ENCODE measurements at places on chromosomes 1 and 21.
A peak's percentile ranks its signal among the peaks of the same experiment; 100 is the strongest.

DNA sequence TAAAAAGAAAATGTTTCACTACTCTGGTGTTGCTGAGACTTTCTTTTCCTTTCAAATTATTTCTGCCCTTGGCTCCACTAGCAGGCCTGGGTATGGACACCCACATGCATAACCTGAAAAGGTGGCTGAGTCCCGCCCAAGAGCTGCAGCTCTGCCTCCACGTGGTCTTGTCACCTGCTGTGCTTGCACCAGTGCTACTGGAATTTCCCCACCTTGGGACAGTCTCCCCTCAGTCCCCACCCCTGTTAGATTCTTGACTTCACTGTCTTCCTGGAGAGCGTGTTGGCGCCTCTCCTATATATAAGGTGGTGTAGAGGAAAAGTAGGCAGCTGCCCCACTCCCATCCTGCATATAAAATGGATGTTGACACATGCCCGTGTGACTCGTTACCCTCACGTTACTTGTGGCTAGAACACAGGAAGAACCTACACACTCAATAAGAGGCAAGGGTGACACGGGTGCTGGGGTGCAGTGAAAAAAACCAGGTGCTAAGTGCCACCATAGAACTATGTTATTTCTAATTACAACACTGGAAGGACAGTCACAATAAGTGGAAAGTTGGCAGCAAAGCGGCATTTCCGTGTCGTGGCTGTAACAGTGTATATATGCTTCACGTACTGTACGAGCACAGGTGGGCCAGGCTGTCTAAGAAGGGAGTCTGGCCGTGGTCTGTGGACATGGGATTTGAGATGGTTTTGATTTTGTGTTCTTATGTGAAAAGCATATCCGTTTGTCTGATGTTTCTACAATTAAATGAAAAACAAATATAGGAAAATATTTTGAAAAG lies 61.0 kb downstream of the POFUT2 start:
- DNase-seq, result no peak

- DNase-seq, result no peak
Observed at GRCh38 chr1:237309595-237310118, 267.7 kb downstream of the RYR2 start.

DNA sequence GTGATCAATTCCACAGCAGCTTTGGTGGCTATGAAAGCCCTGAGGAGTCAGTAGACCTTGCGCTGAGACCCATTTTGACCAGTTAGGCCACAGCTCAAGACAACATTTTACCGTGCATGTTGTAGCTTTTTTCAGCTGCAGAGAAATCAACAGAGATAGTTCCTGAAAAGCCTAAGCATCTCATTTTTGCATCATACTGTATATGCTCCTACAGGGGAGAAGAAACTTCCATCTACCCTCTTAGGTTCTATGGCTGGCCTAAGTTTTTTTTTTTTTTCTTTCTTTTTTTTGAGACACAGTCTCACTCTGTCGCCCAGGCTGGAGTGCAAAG lies 24.8 kb upstream of the EYA3 start:
- no peak for DNase-seq

DNA sequence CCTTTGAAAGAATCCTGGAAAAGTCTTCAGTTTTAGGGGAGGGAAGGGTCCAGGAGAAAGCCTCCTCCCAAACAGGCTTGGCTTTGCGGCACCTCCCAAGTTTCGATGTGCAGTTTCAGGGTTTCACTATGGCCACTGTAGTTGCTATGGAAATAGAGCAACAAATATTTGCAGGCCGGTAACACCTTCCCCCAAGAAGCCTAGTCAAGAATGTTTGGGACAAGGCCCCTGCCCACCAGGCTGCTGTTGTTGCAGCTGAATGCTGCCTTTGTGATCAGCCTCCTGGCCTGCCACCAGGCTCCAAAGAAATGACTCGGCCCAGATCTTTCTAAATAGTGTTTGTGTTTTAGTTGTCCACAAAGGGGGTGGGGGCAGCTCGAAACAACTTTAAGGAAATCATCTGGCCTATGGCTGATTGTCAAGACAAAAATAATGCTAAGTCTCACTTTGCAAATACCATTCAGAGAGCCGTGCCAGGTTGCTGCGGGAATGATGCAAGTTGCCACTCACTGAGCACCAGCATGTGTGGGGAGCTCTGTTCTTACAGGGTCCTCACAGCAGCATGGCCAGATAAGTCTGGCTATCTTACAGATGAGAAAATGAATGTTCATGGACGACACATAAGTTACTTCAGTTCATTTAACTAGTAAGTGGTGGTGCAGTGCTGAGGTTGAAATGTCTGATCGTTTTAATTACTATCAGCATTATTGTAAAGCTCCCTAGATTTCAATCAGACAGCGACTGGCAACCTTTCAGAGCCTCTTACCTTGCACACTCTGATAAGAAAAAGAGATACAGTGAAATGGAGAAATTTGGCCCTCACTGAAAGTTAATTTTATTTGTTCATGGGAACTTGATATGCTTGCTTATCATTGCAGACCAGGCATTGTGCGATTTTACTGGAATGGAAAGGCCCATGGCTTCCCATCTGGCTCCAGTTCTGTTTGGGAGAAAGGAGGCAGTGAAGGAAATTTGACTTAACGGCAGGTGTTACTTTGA lies 91.2 kb upstream of the JUN start:
- peak; percentile 97 for DNase-seq

- no peak for DNase-seq
Observed at GRCh38 chr1:208141610-208142192, 102.5 kb downstream of the PLXNA2 start.

GRCh38 chr1:248622570-248623001 lies 12.3 kb downstream of the OR2T11 start:
- DNase-seq, result peak; percentile 15

GRCh38 chr1:197339106-197340060 lies 71.3 kb downstream of the CRB1 start:
- no peak for DNase-seq

GRCh38 chr1:4970532-4970931 lies 316.1 kb downstream of the AJAP1 start:
- DNase-seq, result no peak

GRCh38 chr1:41582851-41583657 lies 98.6 kb upstream of the EDN2 start:
- DNase-seq, result no peak

- no peak for DNase-seq
Observed at GRCh38 chr1:175364424-175365076, 172.0 kb upstream of the KIAA0040 start.

- DNase-seq, result no peak
Observed at GRCh38 chr21:36171336-36171735, 14.7 kb downstream of the DOP1B start.

DNA sequence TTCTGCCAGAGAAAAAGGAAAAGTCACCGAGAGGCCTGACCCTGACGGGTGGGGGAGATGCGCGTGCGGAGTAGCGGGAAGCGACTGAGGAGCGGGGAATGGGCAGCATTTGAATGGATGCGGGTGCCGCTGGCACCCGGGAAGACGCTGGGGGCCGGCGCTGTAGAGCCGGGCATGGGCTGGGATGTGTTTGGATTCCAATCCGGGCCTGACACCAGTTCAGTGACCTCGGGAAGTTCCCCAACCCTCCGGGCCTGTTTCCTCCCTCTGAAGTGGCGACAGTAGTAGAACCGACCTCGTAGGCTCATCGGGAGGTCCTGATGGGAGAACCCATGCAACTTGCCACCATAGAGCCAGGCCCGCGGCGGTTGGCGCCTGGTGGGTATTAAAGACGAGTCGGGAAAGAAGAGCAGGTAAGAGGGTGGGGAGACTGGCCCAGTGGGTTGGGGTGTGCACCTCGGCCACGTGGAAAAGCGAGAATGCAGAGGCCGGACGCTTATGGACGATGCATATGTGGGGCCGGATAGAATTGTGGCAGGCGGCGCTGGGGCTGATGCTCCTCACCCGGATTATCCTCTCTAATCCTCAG lies 642 bp upstream of the SLC16A1 start:
- DNase-seq, result no peak

DNA sequence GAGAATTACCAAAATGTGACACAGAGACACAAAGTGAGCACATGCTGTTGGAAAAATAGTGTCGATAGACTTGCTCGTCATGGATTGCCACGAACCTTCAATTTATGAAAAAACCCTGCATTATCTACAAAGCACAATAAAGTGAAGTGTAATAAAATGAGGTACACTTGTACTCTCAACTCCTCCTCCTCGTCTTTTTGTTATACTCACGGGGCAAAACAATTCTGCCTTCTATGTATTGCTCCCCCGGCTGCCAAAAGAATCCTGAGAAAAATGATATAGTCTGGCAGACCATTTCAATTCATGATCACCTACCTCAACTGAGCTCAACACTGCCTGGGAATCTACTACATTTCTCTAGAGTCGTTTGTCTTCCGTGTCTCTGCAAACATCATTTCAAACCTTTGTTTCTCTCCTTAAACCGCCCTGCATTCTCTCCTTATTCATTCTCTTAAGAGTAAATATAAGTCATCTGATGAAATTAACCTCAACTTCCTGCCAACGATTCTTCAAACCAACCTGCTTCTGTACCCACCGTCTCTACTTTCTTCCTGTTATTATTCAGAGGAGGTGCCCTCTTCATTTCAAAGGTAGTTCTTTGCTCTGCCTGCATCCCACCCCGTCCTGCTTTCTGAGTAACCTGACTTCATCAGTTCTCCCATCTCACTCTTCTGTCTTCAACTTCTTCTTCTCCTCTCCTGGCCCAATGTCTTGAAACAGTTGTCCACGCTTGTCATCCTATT lies 12.9 kb upstream of the IL19 start:
- DNase-seq, result no peak

- no peak for DNase-seq
Observed at GRCh38 chr1:17802164-17802563, 47.0 kb downstream of the ACTL8 start.

DNA sequence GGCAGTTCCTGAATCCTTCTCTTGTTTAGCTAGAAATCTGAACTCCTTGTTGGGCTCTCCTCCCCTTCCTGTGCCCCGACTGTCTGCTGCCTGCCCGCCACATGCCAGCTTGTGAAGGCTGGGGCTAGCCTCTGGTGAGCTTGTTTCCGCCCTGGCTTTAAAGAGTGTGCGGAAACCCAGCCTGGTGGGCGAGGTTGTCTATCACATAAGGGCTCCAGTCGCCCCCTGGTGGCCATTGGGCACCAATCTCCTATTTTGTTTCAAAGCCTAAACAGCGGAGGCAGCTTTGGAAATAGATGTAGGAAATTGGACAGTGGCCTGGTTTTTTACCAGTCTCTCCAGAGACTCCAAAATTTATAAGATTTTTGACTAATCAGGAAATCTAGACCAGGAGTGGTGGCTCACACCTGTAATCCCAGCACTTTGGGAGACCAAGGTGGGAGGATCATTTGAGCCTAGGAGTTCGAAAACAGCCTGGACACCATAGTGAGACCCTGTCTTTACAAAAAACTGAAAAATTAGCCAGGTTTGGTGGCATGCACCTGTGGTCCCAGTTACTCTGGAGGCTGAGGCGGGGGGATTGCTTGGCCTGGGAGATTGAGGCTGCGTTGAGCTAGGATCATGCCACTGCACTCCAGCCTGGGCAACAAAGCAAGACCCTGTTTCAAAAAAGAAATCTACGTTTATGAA lies 9.8 kb downstream of the ATP8B2 start:
- peak; percentile 62 for DNase-seq

- DNase-seq, result no peak
Observed at GRCh38 chr1:41345434-41346075, 15.7 kb upstream of the FOXO6 start.

DNA sequence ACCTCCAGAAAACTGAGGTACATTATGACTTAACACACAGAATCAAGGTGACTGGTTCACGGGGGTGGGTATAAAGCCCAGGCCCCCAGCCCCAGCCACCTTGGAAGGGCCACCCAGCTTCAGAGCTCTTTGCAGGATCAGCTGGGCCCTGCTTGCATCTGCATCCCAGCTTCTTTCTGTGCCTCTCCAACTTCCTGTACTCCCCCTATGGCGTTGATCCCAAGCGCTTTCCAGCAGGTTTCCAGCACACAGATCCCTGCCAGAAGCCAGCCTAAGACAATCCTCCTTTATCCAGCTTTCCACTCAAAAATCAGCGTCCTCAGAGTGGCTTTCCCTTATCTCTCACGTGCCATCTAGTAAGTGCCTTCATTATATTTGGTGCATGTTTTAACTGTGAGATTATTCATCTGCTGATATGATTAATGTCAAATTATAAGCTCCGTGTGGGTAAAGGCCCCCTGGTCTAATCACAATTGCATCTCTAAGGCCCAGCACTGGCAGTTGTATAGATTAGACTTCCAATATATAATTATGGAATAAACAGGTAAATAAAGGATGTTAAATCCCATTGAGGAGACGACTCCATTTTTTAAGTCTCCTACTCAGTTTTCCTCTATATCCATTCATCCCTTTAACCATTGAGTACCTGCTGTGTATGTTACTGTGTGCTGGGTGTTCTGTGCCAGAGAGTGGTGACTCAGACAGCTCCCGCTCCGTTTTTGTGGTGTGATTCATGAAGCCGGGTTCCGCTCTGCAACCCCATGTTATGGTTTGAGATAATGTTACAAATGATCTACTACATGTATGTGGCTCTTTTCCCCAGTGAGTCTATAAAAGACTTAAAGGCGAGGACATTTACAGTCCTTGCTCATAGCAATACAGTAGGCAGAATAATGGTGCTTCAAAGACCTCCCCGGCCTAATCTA lies 387.6 kb downstream of the PCP4 start:
- DNase-seq, result no peak

GRCh38 chr1:171794085-171794484 lies 12.6 kb downstream of the METTL13 start:
- no peak for DNase-seq

DNA sequence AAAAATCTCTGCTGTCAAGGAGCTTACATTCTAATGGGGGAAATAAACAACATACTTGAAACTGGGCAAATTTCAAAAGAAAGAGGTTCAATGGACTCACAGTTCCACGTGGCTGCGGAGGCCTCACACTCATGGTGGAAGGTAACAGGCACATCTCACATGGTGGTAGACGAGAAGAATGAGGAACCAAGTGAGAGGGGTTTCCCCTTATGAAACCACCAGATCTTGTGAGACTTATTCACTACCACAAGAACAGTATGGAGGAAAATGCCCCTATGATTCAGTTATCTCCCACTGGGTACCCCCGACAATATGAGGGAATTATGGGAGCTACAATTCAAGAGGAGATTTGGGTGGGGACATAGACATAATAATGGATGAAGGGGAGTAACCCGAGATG lies 226.4 kb downstream of the ZP4 start:
- DNase-seq, result no peak

GRCh38 chr1:145701306-145701862 lies 5.8 kb downstream of the PDZK1 start:
- no peak for DNase-seq

GRCh38 chr1:34885405-34886247 lies 26.1 kb upstream of the SMIM12 start:
- DNase-seq, result peak; percentile 62

DNA sequence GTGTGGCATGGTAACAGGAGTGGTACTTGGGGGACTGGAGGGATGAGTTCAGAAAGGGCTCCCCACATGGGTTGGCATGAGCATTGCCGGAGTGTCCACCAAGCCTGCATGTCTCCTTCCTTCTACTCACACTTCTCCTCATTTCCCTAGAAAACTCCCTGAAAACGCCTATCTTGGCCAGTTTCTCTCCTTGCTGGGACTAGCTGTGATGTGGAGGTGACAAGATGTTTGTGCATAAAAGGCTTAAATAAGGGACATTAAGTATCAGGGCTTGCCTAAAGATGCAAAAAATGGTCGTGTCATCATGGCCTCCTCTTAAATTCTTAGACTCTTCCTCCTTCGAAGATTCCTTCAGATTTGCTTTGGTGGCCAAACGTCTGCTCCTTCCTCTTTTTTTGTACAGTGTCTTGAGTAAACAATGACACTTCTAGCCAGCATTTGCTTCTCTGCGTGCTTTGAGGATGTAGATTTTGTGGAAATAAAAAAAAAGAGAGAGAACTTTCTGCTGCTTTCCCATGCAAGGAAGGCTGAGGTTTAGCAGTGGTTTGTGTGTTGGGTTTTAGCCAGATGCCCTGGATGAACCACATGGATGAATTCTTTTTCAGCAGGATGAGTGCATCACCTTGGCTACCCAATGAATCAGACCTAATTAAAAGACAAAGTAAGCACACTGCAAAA lies 239.1 kb upstream of the IRF2BP2 start:
- no peak for DNase-seq

All from NCI-H1105 treated with DMSO at 0.1 percent for 48 hours (cell line).